ENCODE measurements at places on chromosomes 12 and 14.

DNA sequence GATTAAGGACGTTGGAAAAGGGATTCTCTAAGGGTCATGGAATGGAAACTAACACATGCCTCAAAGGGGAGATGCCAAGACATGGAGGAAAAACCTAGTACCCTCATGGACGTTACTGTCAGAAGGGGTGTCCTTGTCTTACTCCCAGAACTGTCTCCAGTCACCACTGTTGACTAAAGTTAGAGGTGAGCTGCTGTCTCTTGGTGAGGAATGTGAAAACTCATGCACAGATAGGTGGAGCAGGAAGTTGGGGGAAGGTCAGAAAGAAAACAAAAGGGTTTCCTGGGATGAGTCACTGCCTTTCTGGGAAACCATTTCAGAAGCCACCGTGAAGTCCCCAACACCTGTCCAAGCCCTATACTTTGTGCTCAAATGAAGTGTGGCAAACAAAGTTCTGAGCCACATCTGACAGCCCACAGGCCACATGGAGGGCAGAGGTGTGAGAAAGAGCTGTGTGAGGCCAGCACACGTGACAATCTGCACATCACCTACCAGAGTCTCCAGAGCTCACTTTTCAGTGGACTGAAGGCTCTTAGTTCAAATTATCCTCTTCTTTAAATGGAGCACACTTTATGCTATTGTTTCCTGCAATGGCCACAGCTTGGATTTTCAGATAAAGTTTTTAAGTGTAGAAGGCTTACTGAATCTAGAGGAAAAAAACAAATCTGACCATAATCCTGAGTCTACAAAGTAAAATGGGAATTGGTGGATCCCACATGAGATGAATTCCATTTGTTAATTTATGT is 92.9 kb upstream of the EGLN3 start:
- no peak for DNase-seq

DNA sequence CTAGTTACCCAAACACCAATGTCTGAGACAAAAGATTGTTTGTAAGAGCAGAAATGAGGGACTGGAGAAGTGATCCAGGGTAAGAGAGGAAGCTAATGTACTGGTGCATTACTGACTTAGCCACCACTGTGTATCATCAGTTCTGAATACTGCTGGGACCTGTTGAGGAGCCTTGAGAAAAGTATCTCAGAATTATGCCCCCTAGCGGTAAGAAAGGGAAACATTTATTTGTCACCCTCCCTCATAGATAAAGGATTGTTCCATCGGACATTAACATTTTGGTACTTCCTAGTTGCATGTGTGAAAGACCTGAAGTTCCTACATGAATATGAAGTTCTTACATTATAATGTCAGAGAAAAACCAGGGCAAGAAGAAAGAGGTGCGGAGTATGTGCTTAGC is 612.5 kb downstream of the FSCB start:
- no peak for DNase-seq

- DNase-seq: no peak
These were observed 8.6 kb downstream of the CIPC start for GRCh38 chr14:77106666-77107065.

- DNase-seq: no peak
These were observed 162.8 kb downstream of the MON2 start for GRCh38 chr12:62629413-62629812.

- no peak for DNase-seq
These were observed 43.8 kb upstream of the DACT1 start for GRCh38 chr14:58593977-58594376.

GRCh38 chr12:19412844-19413243 is 26.4 kb upstream of the AEBP2 start:
- DNase-seq: no peak

DNA sequence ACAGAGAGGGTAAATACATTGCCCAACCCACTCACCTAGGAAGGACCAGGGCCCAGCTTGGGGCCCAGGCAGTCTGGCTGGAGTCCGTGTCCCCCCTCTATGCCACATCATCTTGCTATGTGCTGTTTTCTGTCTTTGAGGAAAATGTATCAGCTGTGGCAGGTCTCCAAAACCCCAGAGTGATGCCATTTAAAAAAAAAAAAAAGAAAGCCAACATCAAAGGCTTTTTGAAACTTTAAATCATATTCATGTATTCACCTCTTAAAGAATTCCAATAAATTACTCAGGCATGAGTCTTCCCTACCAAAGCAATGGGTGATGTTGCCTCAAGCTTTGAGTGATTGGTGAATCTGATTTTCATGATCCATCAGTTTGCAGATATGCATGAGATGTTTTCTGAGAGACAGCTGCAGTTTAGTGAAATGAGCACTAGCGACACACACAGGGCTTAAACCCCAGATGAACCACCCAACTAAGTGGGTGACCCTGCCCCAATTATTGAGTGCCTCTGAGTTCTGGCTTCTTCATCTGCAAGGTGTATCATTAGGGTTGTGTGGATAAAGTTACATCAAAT is 6.1 kb downstream of the KRT81 start:
- DNase-seq: no peak

GRCh38 chr14:78103271-78103670 is 66.9 kb upstream of the NRXN3 start:
- no peak for DNase-seq

DNA sequence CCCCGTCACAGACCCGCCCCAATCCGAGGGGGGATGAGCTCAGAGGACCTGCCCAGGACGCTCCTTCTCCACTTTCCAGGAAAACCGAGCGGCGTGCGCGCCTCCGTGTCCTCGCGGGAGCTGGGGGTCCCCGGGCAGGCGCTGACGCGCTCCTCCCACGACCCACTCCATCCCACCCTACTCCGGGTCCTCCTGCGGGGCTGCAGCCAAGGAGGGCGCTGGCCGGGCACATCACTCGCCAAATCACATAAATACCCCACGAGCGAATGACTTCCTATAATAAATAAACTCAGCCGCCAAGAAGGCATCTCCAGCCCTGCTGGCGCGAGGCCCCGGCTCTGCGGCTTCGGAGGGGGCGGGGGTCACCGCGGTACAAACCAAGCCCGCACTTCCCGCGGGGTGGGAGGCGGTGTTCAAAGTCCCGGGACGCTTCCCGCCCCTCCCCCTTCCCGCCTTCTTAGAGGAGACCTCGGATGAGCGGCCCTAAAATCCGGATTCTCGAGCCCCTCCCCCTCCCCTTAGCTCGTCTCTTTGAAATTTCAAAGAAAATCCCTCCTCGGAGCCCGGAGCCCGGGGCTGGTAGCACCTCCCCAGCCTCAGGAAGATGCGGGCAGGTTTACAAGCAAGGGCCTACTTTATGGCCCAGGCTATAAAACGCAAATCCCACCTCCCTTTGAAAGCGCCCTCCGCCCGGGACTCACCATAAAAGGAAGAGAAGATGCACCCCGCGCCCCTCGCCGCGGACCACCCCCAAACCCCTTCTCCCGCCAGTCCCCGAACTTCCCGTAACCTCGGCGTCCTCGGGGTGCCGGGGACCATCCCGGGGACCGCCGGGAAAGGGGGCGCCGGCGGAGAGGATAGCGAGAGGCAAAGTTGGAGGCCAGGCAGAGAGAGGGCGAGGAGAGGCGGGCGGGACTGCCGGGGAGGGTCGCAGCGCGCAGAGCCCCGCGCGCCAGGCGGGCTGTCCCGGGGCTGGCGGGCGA is 712 bp upstream of the FZD10 start:
- DNase-seq: no peak

GRCh38 chr12:9730011-9730410 is 2.9 kb downstream of the CLECL1 start:
- DNase-seq: no peak

GRCh38 chr14:30864934-30865333 is 9.4 kb upstream of the COCH start:
- DNase-seq: no peak

- DNase-seq: peak; percentile 66
These were observed 183.5 kb upstream of the C14orf180 start for GRCh38 chr14:104395941-104396681.

DNA sequence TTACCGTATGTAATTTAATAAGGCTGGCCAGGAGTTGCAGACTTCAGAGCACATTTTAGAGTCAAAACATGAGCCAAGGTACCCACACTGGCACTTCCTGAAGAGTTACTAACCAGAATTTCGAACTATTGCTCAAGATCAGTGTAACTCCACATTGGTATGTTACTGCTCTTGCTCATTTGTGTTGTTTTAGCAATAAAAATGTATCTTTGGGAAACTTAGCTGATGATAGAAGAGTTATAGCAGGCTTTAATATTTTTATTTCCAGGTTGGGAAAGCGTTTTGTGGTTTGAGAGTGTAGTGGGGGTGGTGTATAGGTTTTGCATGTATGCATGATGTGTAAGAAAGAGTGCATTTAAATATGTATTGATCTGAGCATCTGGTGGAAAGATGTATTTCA is 96.6 kb downstream of the SCN8A start:
- DNase-seq: no peak

DNA sequence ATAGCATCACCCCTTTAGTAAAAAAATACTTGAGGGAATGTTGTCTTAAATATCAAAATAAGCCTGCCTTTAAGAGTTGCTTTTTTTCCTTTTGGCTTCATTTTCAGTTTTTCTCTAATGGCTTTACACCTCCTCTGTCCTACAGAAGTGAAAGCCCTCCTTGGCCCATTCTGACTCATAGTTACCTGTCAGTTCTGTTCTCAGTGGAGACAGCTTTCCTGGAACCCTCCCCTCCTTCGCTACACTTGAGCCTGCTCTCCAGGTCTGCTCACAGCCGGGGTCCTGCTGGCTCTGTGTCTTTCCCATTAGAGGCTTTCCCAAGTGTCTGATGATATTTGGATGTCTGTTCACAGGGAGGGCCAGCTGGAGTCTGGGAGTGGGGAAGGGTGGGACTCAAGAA is 84.0 kb downstream of the PELI2 start:
- no peak for DNase-seq

GRCh38 chr12:21649034-21649433 is 8.6 kb downstream of the LDHB start:
- DNase-seq: no peak

DNA sequence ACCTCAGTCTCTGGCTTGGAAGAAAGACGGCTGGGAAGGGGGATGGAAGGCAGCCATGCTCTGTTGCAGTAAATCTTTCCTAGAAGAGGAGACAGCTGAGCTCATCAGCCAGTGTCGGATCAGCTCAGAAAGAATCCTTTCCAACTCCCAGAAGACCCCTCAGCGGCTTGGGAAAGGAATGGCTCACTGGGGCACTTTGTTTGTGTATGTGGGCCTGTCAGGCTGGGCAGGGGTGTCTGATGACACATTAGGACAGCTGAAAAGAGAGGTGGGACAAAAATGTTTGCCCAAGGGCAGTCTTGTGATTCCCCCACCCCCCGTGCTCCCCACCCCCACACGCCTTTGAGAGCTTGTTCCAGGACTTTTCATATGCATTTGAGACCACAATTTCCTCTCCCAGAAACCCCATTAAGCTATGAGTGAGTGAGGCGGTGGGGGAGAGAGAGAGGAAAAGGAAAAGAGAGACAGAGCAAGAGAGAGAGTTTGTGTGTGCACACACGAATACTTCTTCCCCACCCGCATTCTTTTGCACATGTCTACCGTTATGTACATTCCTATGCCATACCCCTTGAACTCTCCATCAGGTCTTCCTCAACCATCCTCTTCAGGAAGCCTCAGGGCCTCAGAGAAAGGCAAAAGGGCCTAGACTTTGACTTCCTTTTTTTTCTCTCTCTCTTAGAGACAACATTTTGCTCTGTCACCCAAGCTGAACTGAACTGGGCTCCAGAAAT is 198.9 kb downstream of the ZFP36L1 start:
- DNase-seq: no peak

GRCh38 chr14:30417121-30417520 is 141.8 kb upstream of the G2E3 start:
- DNase-seq: no peak

GRCh38 chr12:21500786-21501257 is 613 bp downstream of the RECQL start:
- DNase-seq: no peak

DNA sequence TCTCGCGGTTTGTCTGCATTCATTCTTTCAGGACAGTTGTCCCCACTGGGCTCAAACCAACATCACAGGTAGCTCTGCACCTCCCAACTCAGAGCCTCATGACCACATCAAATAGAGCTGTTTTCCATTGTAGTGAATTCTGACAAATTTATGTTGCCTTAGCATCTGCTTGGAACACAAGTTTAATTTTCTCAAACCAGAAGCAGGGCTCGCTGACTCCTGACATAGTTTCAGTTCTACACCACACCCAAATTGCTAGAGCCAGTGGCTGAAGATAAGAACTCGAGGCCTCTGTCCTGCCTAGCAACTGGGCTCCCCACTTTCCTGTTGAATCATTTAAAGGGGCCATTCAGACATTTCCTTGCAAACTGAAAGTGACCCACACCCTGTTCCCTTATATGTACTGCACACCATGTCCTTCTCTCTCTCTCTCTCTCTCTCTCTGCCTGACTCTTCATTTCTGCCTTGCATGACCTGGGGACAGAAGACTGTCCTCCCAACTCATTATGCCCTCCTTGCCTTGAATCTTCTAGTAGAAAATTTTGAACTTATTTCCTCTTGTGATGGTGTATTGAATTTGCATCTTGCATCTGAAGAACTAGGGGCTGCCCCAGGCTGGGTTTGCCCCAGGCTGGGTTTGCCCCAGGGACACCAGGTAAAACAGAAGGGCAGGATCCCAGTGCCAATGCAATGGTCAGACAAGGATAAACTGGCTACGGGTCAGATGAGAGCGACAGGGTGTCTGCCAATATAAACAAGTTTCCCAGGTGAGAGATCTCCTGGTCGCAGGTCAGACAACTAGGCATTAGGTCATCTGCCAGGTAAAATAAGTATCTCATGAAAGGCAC is 9.7 kb upstream of the WSCD2 start:
- no peak for DNase-seq

All from type B pancreatic cell (in vitro differentiated cells).